ENCODE measurements at places on chromosomes 4 and X. TPM values are rescaled to one million over a fixed set of nuclear protein-coding genes. Genes with fewer than 3 reads are reported as not detected.

The FLNA gene
- total RNA-seq, result 9,337 TPM

DNA sequence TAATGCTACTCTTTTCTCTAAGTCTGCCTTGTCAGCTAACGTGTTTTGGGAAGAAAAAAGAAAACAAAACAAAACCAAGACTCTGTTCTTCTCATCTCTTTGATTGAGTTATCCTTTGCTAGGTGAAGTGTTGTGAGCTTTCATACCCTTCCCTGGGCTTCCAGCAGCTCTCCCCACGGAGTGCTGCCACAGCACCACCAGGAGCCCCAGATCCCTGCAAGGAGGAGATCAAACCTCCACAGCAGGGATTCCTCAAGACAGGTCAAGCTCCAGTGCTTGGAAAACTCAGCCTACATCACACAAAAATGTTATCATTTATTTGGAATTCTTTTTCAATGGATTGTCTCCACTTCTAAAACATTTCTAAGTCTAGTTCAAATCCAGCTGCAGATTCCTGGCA is 1981.9 kb upstream of the TENM3 start:
- no peak for ATAC-seq

- peak; percentile 23 for ATAC-seq
Observed at GRCh38 chr4:185142564-185142911, 528 bp upstream of the SLC25A4 start.

The OPRPN gene
- total RNA-seq, result not detected

The TCP11X2 gene
- not detected for total RNA-seq

The CLNK gene
- under 0.01 TPM for total RNA-seq

DNA sequence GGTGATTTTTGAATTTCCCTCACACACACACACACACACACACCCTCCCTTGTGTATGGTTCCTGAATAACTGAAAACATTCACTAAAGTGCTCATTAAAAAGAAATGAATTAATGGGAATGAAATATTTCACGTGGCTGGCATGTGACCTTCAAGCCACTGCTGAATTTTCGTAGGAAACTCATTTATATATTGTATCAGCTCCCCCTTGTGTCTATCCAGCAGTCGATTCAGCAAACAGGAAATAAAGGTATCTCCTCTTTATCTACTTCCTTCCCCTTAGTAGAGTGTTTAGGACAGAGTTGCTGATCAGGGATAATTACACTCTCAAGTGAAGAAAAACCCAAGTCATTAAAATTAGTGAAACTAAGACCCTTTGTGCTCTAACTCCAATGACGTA is 912.6 kb upstream of the LCORL start:
- ATAC-seq, result no peak

DNA sequence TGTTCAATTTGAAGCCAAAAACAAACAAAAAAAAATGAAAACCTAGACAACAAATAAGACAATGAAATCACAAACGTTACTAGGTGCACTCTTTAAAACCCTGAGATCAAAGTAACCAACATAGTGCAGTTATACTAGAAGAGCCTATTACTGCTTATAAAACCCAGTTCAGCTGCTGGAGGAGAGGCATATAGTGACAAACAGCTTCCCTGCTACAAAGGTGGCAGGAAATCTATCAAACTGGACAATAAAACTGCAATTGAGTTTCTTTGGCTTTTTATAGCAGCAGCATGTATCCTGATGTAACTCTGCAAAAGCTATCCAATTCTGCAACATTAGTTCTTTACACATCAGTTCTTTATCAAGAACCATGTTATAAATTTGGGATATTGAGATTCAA is 155.6 kb downstream of the LRBA start:
- ATAC-seq, result no peak

DNA sequence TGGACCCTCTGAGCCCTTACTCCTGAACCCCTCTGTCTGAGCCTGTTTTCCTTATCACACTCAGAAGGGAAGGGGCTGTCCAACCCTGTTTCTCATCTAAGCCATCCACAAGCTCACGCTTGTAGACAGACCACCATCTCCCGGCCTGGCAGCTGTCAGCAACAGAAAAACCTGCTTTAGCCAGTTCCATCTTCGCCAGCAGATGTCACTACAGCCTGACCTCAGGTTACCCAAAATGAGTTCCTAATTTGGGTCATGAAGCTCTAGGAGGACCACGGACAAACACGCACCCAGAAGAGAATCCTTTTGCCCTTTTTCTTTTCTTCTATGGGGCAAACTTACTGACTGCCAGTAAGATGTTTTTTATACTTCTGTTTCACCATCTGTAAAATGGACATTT is 445.4 kb downstream of the BCOR start:
- ATAC-seq, result no peak

DNA sequence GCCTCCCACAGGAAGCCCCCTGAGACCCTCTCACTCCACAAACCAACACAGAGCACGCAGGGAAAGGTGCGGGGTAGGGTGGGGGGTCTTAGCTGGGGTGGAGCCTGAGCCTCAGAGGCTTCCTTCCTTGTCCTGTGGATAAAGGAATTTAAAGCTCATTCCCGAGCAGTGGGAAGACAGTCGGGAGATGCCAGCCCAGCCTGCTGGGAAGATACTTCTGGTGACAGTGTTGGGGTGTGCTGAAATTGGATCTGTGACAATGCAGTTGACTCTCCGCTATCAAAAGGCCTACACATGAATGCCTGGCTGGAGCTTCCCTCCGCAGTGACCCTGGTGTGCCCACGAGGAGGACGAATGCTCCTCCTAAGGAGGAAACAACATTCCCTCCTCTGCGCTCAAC is 45.5 kb downstream of the JAKMIP1 start:
- ATAC-seq, result no peak

The RRH gene
- total RNA-seq, result not detected

GRCh38 chr4:41141900-41142299 is 72.4 kb downstream of the APBB2 start:
- ATAC-seq, result peak; percentile 31

All from gastroesophageal sphincter (tissue), 4 donors.